Activated T-helper 2 cell treated with anti-CD3 and anti-CD28 coated beads, Interferon-gamma antibody, Interleukin-2, Interleukin-4, amounts not matched to agents 10 μg/mL and 5 μg/mL and 100 μg/mL, durations not matched to agents 14 hours and 24 hours and 36 hours (primary cell): ENCODE measurements at places on chromosomes 12 and 14. TPM values are rescaled to one million over a fixed set of nuclear protein-coding genes. Genes with fewer than 3 reads are reported as not detected.

DNA sequence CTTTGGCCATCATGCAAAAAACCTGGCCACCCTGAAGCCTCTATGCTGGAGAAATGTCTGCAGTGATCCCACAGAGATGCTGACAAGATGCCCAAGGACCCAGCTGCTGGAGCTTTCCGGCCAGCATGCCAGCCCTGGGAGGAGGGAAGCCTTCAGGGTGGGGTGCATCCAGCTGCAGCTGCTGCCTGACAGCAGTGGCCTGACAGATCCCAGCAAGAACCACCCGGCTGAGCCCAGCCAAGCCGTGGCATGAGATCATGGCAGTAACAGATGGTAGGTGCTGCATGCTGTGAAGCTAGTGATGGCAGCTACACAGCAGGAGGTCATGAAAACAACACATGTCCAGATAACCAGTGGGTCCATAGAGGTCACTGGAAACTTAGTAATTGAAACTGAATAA is 13.8 kb downstream of the CLBA1 start:
- no peaks in the 10 kb centered on the region for H3K27me3 ChIP-seq
- H3K4me1 ChIP-seq = peaks cover 3% of the 10 kb centered on the region
- DNase-seq = no peak
- H3K4me3 ChIP-seq = no peak overlapping the region
- H3K36me3 ChIP-seq = peaks cover 25% of the 10 kb centered on the region

GRCh38 chr12:24719293-24719721 is 229.6 kb downstream of the BCAT1 start:
- no peak overlapping the region for H3K4me3 ChIP-seq
- no peaks in the 10 kb centered on the region for H3K27me3 ChIP-seq
- no peak overlapping the region for H3K27ac ChIP-seq
- no peak for DNase-seq
- peaks cover 23% of the 10 kb centered on the region for H3K4me1 ChIP-seq
- no peaks in the 10 kb centered on the region for H3K36me3 ChIP-seq

DNA sequence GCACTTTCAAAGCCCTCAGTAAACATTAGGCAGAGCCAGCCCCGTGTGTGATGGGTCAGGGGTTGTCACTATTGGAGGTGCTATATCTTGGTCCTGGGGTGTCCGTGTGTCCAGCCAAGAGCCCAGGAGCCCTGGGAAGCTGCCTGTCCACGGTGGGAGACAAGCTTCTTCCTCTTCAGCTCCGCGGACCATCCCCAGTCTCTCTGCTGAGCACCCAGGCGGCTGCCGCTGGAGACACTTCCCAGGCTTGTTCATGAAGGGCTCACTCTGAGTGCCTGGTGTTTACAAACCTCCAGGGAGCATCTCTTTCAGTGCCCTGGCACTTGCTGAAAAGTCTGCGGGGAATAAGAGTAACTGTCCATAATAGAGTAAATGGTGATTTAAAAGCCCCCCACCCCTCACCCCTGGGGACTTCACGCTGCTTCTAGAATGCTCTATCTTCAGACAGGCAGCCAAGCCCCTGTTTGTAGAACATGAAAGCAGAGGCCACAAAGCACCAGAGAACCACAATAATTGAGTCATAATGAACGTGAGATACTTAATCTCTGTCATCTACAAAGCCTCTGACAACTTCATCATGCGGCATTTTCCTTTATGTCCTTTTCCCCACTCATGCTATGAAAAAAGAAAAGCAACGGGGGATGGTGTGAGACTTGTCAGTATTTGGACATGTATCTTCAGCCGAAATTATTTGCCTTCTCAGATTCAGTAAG is 178.6 kb downstream of the TMEM132C start:
- H3K4me3 ChIP-seq = no peak overlapping the region
- H3K27ac ChIP-seq = no peak overlapping the region
- no peaks in the 10 kb centered on the region for H3K27me3 ChIP-seq
- no peaks in the 10 kb centered on the region for H3K4me1 ChIP-seq
- DNase-seq = no peak

- peaks cover 4% of the 10 kb centered on the region for H3K36me3 ChIP-seq
- no peak overlapping the region for H3K27ac ChIP-seq
- H3K4me3 ChIP-seq = no peak overlapping the region
- no peak for DNase-seq
- H3K4me1 ChIP-seq = peaks cover 9% of the 10 kb centered on the region
Measured at GRCh38 chr14:23577710-23578392, 739 bp downstream of the JPH4 start.

Gene ZCRB1
- 58.4 and 64.8 TPM in 2 replicates for total RNA-seq
